Coronary artery (tissue), 2 donors: ENCODE measurements at places on chromosomes 12 and 14.

DNA sequence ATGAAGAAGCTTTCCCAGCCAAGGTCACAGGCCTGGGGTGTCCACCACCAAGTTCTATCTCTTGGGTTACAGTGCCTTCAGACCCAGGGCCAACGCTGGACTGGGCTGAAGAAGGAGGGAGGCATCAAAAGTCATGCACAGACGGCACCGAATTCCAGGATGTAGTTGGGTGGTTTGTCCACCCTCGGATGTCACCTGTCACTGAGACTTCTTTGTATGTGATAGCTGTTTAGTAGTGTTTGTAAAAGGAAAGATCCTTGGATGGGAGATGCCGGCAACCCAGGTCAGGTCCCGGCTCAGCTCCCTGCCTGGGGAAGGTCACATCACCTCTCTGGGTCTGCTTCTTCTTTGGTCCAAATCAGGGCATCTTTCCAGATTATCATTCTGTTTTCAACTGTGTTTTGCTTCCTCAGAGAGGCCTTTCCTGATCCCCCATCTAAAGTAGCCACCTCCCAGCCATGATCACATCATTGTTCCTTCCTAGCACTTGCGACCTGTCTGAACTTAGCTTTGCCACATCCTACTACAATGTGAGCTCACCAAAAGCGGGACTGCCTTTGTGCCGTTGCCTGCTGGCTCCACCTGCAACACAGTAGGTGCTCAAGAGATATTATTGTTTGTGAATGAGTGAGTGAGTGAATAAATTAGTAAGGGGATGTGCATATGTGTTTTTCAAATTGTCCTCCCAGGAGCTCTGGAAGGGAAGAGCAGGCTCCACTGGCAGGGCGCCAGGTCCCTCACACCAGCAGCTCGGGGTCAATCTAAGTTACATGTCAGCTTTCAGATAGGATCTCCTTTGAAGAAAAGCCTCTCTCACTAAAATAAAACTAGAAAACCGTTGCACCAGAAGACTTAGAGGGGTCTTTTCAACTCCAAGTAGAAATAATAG lies 2.1 kb downstream of the TSPAN11 start:
- DNase-seq: peak; percentile 55

- DNase-seq: no peak
Observed at GRCh38 chr12:102833687-102834441, 83.2 kb downstream of the PAH start.

DNA sequence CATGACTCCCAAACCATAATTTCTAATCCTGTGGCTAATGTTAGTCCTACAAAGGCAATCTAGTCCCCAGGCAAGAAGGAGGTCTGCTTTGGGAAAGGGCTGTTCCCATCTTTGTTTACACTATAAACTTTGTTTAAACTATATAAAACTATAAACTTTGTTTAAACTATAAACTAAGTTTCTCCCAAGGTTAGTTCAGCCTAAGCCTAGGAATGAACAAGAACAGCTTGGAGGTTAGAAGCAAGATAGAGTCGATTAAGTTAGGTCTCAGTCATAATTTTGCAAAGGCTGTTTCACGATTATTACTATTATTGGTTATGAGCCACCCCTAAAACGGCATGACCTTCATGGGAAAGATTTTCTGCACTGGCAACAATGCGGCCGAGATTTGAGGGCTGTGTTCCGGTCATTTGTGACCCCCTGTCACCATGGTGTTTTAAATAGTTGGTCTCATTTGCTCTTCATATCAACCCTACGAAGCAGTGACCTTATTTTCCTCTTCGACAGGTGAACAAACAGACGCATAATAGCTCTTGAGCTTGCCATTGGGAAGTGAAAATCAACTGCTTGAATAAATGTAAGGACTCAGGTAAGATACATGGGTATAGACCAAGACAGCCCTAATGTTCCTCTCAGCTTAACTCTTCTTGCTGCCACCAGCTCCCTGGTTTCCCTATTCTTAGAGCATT lies 322.6 kb upstream of the TMEM132C start:
- no peak for DNase-seq

DNA sequence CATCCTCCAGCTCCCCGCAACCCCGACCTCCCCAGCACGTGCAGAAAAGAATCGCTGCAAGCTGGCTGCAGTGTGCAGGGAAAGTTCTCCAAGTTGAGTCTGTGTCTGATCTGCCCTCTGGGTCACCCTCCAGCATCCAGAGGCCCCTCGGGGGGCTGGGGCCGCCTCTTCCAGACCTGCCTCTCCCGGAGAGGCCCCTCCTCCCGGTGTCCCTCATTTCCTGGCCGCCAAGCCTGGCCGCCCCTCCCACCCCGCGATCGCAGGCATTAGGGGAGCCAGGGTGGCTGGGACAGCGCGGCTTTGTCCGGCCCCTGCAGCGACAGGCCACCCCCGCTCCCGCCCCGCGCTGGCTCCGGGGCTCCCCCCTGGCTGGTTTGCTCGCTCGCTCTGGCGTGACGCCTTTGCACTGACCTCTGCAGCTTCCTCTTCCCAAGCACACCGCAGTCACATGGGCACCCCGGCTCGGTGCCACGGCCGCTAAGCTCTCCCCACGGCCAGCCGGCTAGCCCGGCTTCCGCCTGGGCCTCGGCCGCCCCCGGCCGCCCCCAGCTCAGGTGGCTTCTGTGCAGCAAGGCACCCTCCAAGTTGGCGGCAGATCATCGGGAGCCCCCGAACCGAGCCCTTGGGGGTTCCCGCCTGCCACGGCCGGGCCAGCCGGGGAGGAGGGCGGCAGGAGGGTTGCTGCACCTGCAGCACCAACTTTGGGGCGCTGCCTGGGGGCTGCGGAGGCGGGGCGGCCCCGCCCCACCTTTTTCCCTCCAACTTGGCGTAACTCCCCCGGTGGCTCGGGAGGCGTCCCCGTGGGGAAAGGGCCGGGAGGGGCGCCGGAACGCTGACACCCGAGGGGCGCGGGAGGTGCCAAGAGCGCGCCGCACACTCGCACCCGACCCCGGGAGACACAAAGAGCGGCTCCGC lies 43.7 kb downstream of the KDM2B start:
- peak; percentile 90 for DNase-seq

- DNase-seq: peak; percentile 81
Observed at GRCh38 chr14:75979648-75980565, 1.9 kb downstream of the TGFB3 start.

GRCh38 chr14:105025429-105025828 lies 4.5 kb upstream of the CDCA4 start:
- DNase-seq: no peak

DNA sequence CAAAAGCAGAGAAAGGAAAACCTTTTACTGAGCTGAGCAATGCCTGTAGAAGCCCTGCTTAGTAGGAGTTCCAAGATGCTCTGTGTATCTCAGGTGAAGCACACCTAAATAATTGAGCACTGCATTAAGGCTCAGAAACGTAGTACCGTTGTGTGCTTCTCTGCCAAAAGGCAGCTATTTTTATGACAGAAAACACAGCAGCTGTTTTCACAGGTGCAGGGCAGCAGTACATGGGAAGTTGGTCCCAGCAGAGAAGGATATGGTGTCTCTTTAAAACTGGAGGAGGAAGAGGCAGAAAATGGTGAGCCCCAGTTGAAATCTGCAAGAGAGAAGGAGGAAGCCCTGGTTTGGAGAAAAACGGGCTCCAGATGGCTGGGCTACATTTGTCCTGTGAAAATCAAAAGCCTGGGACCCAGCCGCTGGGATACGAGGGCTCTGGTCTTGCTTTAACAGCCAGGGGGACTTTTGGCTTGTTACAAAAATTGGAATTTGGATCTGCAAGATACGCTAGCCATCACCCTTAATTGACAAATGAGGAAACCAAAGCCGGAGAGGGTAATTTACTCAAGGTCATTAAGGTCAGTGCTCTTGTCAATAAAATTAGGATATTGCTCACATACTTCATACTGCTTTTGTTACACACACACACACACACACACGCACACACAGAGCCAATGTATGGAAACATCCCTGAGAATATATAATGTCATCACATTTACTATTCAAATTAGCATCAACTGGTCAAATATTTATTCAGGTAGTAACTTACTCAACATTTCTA lies 27.3 kb downstream of the SPRING1 start:
- no peak for DNase-seq

- DNase-seq: no peak
Observed at GRCh38 chr12:68856510-68856909, 48.5 kb downstream of the MDM2 start.

DNA sequence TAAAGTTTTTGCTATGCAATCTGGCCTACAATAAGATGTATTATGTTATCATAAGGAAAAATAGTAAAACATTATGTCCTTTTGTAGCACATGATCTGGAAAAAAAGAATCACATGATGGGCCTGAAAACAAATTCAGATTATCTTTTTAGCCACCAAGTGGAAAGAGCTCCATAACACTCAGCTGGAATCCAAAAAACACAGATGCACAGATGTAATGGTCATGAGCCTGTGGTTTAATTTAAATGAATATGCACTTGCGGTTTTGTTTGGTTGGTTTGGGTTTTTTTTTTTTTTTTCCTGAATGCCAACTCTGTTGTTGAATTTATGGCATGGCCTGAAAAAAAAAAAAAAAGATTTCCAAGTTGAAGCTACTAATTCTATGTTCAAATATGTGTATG lies 4.1 kb downstream of the KCNC2 start:
- no peak for DNase-seq

DNA sequence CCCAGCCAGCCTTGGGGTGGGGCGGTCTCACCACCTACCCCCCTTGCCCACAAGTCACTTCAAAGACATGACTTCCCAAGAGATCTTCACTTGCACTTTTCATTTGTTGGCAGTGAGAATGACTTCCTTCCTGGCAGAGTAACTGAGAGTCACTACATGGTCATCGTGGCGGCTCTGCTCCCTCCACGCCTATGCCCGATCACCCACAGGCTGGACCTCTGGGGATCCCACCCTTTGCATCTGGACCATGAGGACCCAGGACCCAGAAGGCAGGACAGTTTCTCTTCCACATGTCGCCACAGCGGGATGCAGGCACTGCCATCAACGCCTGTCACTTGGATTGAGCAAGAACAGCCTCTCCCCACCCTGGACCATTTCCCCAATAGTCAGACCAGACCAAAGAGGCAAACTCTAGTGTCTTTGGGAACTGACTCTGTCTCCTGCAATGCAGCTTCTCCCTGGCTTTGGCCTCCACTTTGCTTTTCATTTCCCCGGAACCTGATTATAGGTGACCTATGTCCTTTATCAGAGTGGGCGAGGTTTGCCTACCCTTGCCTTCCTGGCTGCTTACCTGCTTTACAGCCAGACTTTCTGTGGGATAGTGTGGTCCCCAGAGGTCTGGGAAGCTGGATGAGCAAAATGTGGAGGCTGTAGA lies 3.6 kb downstream of the VDR start:
- no peak for DNase-seq

DNA sequence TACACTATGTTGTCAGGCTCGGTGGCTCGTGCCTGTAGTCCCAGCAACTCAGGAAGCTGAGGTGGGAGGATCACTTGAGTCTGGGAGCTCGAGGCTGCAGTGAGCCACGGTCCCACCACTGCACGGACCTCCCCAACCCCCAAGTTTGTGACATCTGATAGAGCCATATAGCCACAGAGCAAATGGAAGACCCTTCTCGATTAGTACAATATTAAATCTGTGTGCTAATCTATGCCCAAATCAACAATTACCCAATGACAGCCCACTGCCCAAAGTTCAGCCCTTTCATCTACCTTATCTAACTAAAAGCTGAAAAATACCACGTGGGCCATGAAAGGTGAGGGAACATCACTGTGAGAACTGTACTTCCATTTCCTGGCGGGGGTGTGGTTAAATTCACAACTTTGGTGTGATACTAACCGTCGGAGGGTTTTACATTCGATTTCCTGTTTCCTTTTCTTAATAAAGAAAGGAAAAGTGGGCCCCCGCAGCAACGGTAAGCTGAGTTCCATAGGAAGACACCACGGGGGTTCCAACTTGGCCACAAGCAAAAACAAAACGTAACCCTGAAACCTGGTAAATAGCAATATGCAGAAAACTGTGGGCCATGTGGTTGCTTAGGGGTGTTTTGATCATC lies 31.2 kb upstream of the FOS start:
- no peak for DNase-seq

DNA sequence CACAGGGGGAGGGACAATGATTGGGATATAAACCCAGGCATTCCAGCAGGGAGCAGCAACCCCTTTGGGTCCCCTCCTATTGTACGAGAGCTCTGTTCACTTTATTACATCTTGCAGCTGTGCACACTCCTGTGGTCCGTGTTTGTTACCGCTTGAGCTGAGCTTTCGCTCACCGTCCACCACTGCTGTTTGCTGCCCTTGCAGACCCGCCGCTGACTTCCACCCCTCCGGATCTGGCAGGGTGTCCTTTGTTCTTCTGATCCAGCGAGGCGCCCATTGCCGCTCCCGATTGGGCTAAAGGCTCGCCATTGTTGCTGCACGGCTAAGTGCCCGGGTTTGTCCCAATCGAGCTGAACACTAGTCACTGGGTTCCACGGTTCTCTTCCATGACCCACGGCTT lies 64.1 kb downstream of the E2F7 start:
- DNase-seq: no peak

GRCh38 chr14:101856536-101856935 lies 95.0 kb downstream of the PPP2R5C start:
- DNase-seq: no peak

DNA sequence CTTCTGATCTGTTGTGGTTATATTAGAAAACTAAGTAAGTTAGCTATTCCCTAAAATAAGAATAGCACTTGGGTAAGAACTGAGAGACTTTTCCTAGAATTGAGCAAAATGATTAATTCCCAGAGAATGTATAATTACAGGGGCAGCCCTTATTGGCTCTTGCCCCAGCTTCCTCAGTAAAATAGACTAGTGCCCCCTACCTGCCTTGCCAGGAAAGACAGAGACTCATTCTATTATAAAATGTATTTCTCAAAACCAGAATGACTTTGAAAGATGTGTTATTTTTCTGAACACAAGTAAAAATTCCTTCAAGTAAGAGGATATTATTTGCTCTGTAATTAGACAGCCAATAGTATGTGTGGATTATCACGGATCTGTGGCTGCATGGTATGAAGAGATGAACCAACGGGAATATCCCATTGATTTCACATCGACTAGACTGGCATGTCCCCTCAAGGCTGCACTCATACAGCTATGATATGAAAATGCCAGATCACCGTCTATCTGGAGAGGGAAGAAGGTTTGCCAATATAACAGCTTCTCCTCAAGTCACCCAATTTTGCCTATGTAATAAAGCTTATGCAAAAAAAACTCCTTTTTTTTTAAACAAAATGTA lies 7.4 kb upstream of the GLRX5 start:
- no peak for DNase-seq

DNA sequence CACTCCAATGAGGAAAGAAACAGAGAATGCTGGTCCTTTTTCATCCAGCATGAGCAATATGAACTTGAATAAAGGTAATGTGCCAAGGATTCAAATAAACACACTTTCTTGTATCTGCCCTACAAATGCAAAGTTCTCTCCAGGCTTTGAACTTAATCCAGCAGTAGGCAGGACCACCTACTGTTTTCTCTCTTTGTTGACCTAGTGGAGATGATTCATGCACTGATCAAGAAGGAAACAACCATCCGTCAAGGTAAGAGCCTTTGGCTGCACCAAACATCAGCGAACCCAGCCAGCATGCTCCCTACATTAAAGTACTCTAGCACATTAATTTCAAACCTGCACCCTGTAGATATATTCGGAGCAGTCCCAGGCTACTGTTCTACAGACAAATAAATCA lies 489.3 kb downstream of the GALC start:
- no peak for DNase-seq
